Inflammatory macrophage treated with lipopolysaccharide for 4 hours (primary cell): ENCODE measurements at places on chromosomes 2 and 18.

- DNase-seq = no peak
Measured at GRCh38 chr2:153291718-153292117, 186.8 kb downstream of the RPRM start.

- peak; percentile 41 for DNase-seq
Measured at GRCh38 chr18:11310476-11311086, 161.2 kb upstream of the PIEZO2 start.

GRCh38 chr2:193315428-193316091 lies 1120.8 kb upstream of the TMEFF2 start:
- DNase-seq = no peak

GRCh38 chr2:137254052-137254451 lies 488.7 kb downstream of the THSD7B start:
- DNase-seq = no peak

- DNase-seq = peak; percentile 61
Measured at GRCh38 chr2:209121691-209122090, 302.2 kb upstream of the MAP2 start.

DNA sequence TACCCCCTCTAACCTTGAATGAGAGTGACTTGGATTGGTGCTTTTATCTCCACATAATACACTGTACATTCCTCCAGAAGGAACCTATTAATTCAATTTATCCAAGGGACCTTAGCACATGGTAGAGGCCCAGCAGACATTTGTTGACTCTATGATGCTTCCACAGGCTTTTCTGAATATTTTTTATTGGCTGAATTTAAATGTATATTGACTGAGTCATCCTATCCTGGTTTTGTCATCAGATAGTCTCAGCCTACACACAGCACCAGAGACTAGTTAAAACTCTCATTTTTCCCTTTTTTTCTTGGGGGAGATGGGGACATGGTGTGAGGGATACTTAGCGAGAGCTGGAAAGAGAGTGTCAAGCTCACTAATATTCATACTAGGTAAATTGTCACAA lies 101.6 kb downstream of the LRRC30 start:
- no peak for DNase-seq

DNA sequence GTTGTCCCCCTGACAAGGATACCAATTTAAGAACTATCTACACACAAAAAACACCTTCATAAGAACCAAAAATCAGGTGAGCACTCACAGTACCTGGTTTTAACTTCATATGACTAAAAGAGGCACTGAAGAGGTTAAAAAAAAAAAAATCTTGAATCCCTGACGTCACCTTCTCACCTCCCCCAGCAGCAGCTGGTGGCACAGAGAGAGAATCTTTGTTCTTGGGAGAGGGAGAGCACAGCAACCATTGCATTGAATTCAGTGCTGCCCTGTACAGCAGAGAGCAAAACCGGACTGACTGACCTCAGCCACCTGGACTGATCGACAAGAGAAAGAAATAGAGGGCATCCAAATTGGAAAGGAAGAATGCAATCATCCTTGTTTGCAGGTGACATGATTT lies 566.0 kb downstream of the TMX3 start:
- no peak for DNase-seq

GRCh38 chr18:76466410-76466991 lies 28.5 kb downstream of the ZNF516 start:
- DNase-seq = no peak
